ENCODE measurements at places on chromosomes 5 and 9.
A peak's percentile ranks its signal among the peaks of the same experiment; 100 is the strongest.

DNA sequence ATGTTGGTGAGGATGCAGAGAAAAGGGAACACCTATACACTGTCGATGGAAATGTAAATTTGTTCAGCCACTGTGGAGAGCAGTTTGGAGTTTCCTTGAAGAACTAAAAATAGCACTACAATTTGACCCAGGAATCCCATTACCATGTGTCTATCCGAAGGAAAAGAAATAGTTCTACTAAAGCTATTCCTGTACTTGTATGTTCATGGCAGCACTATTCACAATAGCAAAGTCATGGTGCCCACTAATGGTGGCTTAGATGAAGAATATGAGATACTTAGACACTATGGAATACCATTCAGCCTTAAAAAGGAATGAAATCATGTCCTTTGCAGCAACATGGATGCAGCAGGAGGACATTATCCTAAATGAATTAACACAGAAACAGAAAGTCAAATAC is 50.2 kb upstream of the CAST start:
- DNase-seq: no peak

- DNase-seq: no peak
These were observed 33.9 kb downstream of the LMNB1 start for GRCh38 chr5:126810596-126811380.

DNA sequence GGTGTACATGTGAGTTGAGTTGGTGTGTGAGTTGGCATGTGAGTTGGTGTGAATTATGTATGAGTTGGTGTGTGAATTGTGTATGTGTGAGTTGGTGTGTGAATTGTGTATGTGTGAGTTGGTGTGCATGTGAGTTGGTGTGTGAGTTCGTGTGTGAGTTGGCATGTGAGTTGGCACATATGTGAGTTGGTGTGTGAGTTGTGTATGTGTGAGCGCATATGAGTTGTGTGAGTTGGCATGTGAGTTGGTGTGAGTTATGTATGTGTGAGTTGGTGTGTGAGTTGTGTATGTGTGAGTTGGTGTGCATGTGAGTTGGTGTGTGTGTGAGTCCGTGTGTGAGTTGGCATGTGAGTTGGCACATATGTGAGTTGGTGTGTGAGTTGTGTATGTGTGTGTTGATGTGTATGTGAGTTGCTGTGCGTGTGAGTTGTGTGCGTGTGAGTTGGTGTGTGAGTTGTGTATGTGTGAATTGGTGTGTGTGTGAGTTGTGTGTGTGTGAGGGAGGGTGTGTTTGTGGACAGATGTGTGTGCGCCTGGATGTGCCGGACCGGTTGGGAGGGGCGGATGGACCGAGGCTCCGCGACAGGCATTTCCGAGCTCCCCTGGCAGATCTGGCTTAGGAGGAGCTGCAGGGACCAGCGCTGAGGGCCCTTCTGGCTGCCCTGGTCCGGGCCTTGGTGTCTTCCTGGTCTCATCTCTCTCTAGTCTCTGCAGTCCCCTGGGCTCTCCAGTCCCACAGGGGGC is 162.5 kb upstream of the IER5L start:
- DNase-seq: no peak

DNA sequence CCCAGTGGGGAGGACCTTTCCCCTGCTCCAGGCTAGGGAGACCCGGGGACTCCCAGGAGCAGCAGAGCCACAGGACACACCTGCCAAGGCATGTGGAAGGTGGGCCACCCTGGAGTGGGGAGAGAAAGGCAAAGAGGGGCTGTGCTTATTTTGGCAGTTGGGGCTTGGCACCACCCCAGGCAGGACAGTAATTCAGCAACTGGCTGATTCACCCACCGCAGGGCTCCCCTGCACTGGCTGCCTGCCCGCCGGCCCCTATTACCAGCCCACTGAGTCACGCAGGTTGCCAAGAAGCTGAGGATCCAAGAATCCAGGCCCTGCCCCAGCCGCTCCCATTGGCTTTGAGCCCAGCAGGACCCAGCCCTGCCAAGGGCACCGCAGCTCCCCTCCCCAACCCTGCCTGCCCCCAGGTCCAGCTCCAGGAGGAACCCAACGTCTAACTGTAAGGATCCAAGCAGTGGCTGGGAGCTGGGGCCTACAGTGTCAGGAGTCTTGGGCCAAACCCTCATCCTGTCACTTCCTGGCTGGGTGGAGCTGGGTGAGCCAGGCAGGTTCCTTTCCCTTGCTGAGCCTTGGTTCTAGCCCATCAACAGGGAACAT is 14.2 kb upstream of the RALGDS start:
- DNase-seq: peak; percentile 86

- no peak for DNase-seq
These were observed 256.4 kb upstream of the IRX1 start for GRCh38 chr5:3339092-3339797.

DNA sequence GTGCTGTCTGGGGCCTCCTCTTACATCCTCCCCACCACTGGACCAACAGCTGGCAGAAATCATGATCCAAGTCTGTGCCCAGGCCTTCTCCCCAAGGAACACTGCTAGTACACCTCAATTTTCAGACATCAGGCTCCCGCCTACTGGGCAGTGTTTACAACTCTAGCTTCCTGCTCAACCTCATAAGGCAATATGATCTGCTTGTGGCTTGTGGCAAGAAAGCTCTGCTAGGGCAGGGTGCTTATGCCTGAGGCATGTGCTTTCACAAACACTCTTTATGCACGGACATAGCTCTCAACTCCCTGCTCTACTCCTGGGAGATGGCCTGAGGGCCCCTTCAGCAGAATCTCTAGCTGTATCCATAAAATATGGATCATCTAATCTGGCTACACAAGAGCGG is 32.5 kb downstream of the SH3TC2 start:
- DNase-seq: no peak

All from ureter (tissue), 1 donor.